Activated gamma-delta T cell treated with anti-CD3 and anti-CD28 coated beads, Interleukin-2, amount 50 U/mL, for 16 hours (primary cell): ENCODE measurements at places on chromosomes 2 and 18.

- DNase-seq, result no peak
These were observed 21.6 kb upstream of the B3GNT7 start for GRCh38 chr2:231373786-231374349.

- no peak for DNase-seq
These were observed 347.0 kb upstream of the RAB12 start for GRCh38 chr18:8262221-8262620.

- no peak for DNase-seq
These were observed 187.5 kb upstream of the DTNA start for GRCh38 chr18:34522603-34523002.

DNA sequence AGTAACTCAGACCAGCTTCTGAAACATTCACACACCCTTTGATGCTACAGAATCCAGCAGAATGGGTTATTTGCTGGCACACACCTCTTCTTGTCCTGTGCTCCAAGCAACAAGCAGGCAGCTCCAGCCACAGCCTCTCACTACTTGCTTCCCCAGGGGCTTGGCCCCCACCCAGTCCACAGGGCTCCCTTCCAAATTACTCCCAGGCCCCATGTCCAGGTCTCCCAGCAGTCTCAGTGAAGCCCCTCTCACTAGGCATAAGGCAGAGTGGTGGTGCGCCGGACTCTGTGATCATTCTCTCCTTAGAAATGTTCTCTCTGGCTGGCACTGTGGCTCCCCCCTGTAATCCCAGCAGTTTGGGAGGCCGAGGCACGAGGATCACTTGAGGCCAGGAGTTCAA is 25.9 kb downstream of the ITM2C start:
- DNase-seq, result no peak

GRCh38 chr18:523561-523960 is 23.1 kb upstream of the COLEC12 start:
- DNase-seq, result no peak

GRCh38 chr2:145874466-145874865 is 1354.5 kb upstream of the ZEB2 start:
- no peak for DNase-seq

DNA sequence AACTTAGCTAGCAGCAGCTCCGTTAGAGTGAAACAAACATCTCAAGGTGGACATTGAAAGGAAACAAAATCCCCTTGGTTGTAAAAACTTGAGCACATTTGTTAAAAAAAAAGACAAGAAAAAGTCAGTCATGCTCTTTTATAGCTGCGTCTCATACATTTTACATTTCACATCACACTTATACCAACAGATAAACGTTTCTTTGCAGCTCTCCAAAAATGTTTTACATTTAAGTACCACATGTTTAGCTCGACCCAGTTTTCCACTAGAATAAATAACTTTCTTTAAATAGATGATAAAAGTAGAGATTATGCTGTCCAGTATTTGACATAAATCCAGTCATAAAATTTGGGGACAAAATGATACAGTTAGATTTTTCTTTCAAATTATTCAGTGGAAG is 297.0 kb upstream of the ST6GAL2 start:
- DNase-seq, result no peak
